ENCODE measurements at places on chromosomes 7 and 10.

- no peak for DNase-seq
Observed at GRCh38 chr10:11005725-11006427, 11.8 kb upstream of the CELF2 start.

GRCh38 chr7:116353647-116354046 lies 143.3 kb downstream of the TES start:
- DNase-seq = no peak

DNA sequence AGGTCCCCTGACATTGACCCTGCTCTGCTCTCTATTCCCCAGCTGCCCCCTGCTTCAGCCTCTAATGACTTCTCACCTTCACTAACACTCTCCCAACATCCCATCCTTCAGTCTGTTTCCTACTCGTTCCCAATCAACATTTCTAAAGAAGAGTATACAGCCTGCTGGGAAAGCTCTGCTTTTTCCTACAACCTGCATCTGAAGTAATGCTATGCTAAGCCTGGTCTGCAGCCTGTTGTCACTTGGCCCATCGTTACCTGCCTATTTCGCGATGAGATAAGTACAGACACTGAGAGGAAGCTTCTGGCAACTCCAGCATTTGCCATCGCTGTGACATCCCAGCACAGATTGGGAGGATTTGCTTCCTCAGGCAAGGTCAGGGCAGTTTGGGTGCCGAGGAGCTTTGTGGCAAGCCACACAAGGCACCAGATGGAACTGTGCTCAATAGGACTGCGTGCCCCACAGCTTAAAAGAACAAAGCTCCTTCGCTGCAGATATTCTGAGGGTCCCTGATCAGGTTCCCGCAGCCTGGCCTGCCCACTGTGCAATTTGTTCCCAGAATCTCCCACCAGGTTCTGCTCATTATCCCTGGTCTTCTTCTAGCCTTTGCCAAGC lies 51.4 kb downstream of the PKD1L1 start:
- DNase-seq = no peak

DNA sequence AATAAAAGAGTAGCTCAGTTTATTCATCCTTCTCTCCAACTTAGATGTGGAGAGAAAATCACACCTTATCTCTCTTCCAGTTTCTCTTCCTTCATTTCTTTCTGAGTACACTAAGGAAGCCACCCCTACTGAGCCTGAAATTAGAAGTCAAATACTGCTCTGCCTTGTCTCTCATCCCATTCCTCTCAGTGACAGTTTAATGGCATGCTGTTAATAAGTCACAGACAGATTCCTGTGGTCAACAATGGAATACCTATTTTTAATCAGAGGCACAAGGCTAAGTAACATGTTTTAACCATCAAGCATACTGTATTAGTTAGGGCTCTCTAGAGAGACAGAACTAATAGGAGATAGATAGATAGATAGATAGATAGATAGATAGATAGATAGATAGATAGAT lies 253.2 kb downstream of the HTR7 start:
- DNase-seq = no peak

GRCh38 chr7:22351329-22351692 lies 5.6 kb downstream of the RAPGEF5 start:
- DNase-seq = no peak

DNA sequence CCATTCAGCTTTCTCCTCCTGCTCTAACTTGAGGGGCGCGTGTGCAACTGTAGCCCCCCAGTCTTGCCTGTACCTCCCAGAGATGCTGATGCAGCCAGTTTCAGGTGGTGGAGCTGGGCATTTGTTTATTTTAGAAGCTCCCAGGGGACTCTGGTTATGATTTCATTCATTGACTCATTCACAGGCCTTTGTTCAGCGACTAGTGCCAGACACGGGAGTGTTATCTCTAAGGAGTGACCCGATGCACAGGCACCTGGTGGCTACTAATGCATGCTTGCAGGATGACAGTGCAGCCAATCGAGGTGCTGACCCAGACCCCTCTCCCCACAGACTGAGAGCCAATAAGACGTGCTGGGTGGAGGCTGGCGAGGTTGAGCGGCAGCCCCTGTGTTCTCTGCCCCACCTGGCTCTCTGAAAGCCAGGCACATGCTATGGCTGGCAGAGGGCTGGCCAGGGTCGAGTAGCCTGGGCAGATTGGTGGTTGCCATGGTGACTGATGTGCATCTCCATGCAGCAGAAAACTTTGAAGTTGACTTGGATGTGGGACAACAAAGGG lies 19.7 kb upstream of the SLC18A2 start:
- DNase-seq = no peak

DNA sequence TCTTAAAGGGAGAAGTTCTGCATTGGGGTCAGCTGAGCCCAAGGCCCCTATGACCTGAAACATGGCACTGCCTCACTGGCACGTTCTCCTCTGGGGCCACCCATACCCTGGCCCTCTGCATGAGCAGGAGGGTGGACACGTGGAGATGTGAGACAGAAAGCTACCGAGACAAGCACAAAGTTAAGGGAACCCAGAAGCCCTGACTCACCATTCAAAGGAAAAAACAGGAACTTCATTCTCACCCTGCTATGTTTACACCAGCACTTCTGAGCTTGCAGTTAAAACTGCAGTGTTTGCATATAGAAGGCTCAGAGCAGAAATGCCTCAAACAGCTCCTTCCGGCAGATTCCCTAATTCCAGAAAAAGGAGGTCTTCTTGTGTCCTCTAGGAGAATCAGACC lies 41.7 kb downstream of the DENND11 start:
- DNase-seq = no peak

DNA sequence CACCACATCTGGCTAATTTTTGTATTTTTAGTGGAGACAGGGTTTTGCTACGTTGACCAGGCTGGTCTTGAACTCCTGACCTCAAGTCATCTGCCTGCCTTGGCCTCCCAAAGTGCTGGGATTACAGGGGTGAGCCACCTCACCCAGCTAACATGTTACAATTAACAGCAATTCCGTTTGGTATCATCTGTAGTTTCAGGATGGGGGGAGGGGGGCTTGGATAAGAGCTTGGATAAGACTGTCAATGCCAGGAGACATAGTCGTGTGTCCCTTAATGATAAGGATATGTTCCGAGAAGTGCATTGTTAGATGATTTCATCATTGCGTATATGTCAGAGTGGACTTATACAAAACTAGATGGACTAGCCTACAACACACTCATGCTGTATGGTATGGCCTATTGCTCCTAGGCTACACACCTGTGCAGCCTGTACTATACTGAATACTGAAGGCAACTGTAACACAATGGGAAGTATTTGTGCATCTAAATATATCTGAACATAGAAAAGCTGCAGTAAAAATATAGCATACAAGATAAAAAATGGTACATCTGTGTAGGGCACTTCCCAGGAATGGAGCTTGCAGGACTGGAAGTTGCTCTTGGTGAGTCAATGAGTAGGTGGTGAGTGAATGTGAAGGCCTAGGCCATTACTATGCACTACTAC lies 103.9 kb upstream of the TNS3 start:
- DNase-seq = no peak

DNA sequence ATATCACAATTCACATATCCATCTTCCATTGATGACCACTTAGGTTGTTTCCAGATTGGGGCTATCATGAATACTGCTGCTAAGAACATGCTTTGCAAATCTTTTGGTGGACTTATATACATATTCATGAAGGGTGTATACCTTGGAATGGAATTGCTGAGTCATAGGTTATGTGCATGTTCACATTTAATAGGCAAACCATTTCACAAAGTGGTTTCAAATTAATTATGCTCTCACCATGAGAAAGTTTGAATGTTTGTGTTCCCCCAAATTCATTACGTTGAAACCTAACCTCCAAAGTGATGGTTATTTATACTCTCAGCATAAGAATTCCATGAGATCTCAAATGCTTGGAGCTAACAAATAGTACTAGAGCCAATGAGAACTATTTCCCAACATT lies 86.4 kb downstream of the VPS41 start:
- no peak for DNase-seq

DNA sequence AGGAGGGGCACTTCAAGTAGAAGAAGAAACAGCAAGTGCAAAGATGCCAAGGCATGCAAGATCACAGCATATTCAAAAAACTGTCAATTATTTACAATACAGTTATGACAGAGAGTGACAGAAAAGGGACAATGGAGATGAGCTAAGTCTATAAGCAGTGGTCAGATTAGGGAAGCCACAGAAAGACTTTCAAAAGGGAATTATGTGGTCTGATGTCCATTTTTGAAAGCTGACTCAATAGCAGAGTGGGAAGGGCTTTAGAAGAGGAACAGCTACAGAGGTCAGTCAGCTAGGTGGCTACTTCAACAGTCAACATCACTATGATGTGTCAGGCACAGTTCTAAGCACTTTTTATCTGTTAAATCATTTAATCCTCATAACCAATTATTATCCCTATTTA lies 45.2 kb upstream of the SPOCK2 start:
- no peak for DNase-seq

- no peak for DNase-seq
Observed at GRCh38 chr10:122875843-122876466, 3.4 kb downstream of the FAM24B start.

DNA sequence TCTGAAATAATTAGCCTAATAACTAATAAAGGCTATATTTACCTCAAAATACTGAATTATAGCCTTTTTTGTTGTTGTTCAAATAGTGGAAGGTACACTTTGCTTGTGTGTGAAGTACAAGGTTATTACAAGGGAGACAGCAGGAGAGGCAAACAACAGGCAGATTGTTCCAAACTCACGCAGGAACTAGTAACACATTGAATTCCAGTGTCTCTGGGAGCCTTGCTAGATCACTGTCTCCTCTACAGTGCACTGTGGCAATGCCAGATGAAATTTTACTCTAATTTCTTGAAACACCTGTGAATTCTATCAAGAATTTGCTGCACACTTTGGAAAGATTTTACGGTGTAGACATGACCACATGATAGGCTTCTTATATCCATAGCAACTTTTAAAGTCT lies 112.6 kb downstream of the MDFIC start:
- no peak for DNase-seq

DNA sequence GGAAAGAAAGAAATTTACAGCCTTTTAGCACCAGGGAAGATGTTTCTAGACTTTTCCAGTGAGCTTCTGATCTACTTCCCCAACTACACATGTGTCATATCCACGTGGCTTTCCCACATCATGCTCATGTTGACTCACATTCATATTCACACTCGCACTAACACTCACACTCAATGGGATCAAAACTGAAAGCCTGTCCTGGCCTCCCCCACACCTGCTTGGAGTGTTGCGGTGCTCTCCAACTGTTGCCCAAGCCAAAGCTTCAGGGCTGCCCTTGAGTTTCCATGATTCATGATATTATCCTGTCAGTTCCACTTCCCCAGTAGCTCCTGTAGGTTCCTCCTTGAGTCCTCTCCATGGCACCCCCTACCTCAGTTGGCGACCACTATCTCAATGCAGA lies 444.4 kb downstream of the GATA3 start:
- no peak for DNase-seq

DNA sequence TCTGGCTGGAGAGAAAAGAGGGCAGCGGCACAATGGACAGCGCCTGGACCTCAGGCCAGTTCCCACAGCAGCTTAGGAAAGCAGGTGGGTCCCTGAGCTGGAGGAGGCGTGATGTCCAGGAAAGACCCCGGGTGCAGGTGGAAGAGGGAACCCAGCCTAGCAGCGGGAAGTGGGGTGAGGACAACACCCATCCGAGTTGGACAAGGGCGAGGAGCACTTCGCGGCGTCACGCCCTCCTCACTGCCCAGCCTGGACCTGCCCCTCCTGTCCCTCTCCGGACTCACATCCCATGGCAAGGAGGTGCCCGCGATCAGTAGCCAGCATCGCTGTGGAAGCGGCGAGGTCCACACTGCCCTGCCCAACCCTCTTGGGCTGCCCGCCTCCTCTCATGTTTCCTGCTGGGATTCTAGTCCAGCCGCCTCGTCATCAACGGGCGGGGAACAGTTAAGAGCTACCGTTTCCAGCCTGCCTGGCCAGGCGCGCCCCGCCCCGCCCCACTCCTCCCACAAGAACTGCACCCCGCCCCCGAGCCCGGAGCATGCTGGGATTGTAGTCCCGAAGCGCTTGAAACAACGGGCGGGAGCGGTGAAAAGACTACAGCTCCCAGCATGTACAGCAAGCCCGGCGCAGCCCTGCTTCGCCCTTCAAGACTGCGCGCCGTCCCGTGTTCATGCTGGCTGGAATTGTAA lies 930.6 kb upstream of the ZNF722 start:
- peak; percentile 84 for DNase-seq

DNA sequence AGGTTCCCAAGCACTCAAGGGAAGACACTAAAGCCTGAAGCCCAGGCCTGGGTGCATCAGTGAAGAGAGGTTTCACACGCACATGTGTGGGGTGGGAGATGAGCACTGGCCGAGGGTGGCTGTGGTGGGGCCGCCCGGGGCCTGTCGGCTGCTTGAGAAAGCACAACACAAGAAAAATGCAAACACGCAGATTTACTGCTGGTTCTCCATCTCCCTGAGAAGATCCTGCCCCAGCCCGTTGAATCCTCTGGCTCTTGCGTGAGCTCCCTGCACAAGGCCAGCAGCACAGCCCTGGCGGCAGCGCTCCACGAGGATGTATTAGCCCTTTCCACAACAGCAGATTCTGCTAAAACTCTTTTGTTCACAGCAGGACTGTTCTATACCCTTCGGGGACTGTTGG lies 6.2 kb downstream of the ZNF511 start:
- DNase-seq = no peak

DNA sequence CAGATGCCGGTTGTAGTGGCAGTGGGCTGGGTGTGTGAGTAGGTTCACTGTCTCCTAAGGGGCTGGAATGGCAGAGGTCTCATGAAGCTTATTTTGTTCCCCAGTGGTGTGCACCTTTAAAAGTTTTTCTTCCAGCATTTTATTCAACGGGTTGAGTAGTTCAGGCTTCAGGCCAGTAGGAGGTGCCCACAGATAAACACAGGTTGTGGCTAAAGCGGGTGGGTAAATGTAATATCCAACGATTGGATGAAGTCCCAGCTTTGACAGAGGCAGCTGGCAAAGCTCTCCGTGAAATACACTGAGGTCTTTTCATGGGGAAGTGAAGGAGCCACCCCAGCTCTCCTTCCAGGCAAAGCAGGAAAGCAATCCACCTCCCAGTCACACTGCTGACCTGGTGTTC lies 339.8 kb upstream of the LRRTM3 start:
- no peak for DNase-seq

- no peak for DNase-seq
Observed at GRCh38 chr10:77390481-77390891, 247.1 kb downstream of the KCNMA1 start.

DNA sequence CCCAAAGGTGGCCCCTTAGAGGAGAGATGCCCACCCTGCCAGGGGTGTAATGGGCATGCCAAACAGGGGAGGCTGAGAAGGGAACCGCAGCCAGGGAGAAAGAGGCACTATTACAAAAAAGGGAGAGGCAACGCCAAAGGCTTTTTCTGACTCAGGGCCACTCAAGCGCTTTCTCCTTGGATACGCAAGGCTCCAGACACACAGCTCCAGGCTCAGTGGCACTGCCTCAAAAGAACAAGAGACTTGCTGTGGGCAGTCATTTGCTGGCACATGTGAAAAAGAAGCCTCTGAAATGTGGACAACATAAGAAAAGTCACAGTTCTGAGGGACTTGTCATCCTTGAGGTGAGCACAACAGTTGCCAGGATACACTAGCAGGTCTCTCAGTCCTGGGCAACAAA lies 128.4 kb downstream of the DGKI start:
- DNase-seq = no peak

- DNase-seq = no peak
Observed at GRCh38 chr7:91050677-91051076, 213.6 kb upstream of the FZD1 start.

- DNase-seq = no peak
Observed at GRCh38 chr10:29811751-29812427, 177.1 kb upstream of the SVIL start.

- no peak for DNase-seq
Observed at GRCh38 chr7:21414795-21415393, 13.0 kb upstream of the SP4 start.

All from NCI-H1105 (cell line).